ENCODE measurements at places on chromosomes 11 and 22. TPM values are rescaled to one million over a fixed set of nuclear protein-coding genes. Genes with fewer than 3 reads are reported as not detected.

- no peak for DNase-seq
- no peak overlapping the region for H3K4me3 ChIP-seq
- peaks cover 36% of the 10 kb centered on the region for H3K4me1 ChIP-seq
- no peaks in the 10 kb centered on the region for H3K27me3 ChIP-seq
- H3K36me3 ChIP-seq = no peaks in the 10 kb centered on the region
Observed at GRCh38 chr11:113447621-113448315, 27.4 kb downstream of the DRD2 start.

Gene TUBA8
- 1.1 TPM for total RNA-seq

Gene C11orf86
- not detected for total RNA-seq

DNA sequence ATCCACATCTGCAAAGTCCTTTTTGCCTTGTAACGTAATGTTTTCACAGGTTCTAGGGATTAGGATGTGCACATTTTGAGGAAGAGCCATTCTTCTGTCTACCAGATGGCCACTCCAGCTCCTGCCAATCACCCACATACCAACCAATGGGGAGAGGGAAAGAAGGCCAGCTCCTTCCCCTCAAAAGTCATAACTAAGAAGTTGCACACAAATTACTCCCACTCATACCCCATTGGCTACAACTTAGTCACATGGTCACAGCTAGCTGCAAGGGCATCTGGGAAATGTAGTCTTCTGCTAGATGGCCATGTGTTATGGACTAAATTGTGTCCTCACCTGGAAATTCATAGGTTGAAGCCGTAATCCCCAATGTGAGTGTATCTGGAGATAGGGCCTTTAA lies 15.4 kb upstream of the MYOD1 start:
- H3K4me1 ChIP-seq = no peaks in the 10 kb centered on the region
- no peaks in the 10 kb centered on the region for H3K27me3 ChIP-seq
- H3K4me3 ChIP-seq = no peak overlapping the region
- no peak overlapping the region for H3K27ac ChIP-seq
- H3K36me3 ChIP-seq = no peaks in the 10 kb centered on the region

DNA sequence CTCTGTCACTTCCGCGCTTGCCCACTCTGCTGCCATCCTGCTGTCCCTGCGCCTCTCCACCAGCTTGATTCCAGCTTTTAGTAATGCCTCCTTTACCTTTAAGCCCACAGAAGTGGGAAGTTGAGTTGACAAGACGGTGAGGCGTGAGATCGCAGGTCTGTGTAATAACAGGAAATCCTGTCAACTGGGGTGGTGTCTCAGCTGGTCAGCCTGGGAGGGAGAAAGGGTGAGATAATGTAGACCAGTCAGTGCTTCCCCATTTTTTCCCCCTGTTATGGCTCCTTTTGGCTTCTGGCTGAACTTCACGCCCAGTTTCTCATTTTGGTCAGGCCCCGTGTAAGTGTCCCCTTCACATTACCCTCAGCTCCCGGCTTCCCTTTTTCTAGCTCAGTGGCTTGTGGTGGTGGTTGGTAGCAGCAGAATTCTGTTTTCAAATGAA lies 98.9 kb downstream of the TRAF6 start:
- DNase-seq = no peak
- no peaks in the 10 kb centered on the region for H3K4me1 ChIP-seq
- no peaks in the 10 kb centered on the region for H3K27me3 ChIP-seq
- no peak overlapping the region for H3K4me3 ChIP-seq
- no peaks in the 10 kb centered on the region for H3K36me3 ChIP-seq

GRCh38 chr11:133742353-133742752 lies 103.0 kb downstream of the SPATA19 start:
- H3K27ac ChIP-seq = no peak overlapping the region
- H3K36me3 ChIP-seq = no peaks in the 10 kb centered on the region
- H3K27me3 ChIP-seq = no peaks in the 10 kb centered on the region
- H3K4me3 ChIP-seq = no peak overlapping the region

- peak overlapping the region; percentile 69 for H3K27ac ChIP-seq
- no peak overlapping the region for H3K4me3 ChIP-seq
- no peaks in the 10 kb centered on the region for H3K27me3 ChIP-seq
- no peak for DNase-seq
- no peaks in the 10 kb centered on the region for H3K4me1 ChIP-seq
- peaks cover 60% of the 10 kb centered on the region for H3K36me3 ChIP-seq
Observed at GRCh38 chr22:20568502-20569058, 61.2 kb downstream of the MED15 start.

- peaks cover 9% of the 10 kb centered on the region for H3K36me3 ChIP-seq
- peak overlapping the region; percentile 96 for H3K27ac ChIP-seq
- peak overlapping the region; percentile 80 for H3K4me3 ChIP-seq
- peaks cover 30% of the 10 kb centered on the region for H3K4me1 ChIP-seq
- no peak for DNase-seq
- no peaks in the 10 kb centered on the region for H3K27me3 ChIP-seq
Observed at GRCh38 chr11:6474413-6474792, 662 bp upstream of the TRIM3 start.

DNA sequence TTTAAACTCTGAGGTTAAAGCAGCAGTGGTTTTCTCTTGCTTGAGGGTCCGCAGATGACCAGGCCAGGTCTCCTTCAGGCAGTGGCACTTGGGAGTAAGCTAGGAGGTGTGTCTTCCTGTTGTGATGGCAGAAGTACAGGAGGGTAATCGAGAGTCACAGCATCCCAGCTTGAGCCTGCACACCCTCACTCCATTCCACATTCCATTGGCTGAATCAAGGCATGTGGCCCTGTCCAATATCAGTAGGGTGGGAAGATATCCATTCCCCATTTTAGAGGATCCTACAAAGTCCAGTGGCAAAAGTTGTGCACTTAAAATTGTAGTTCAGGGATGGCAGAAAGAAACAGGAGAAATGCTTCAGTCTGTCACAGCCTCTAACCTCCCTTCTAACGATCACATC lies 23.3 kb downstream of the OSBP2 start:
- no peaks in the 10 kb centered on the region for H3K4me1 ChIP-seq
- H3K27me3 ChIP-seq = no peaks in the 10 kb centered on the region
- H3K36me3 ChIP-seq = no peaks in the 10 kb centered on the region
- no peak for DNase-seq

GRCh38 chr22:45131749-45132148 lies 32.0 kb upstream of the NUP50 start:
- H3K27ac ChIP-seq = no peak overlapping the region
- H3K4me3 ChIP-seq = no peak overlapping the region
- DNase-seq = no peak
- no peaks in the 10 kb centered on the region for H3K4me1 ChIP-seq
- peaks cover 14% of the 10 kb centered on the region for H3K36me3 ChIP-seq
- no peaks in the 10 kb centered on the region for H3K27me3 ChIP-seq

Gene C22orf31
- total RNA-seq = not detected

DNA sequence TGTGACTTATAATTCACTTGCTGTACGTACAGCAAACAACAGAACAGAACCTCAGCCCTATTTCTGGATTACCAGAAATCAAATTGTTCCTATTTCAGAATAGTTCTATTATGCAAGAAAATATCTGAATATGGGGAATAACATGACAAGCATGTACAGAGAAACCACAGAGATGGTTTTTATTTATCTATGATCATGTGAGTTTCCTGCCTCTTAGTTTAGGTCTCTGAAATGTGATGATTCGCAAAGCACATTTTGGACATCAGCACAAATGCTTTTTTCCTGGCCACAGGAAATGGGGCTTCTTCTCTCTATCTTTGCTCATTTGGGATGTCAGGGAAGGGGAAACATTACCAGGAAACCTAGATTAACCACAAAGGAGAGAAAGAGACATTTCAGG lies 266.7 kb upstream of the CTSC start:
- no peaks in the 10 kb centered on the region for H3K4me1 ChIP-seq
- H3K36me3 ChIP-seq = no peaks in the 10 kb centered on the region
- H3K4me3 ChIP-seq = no peak overlapping the region

DNA sequence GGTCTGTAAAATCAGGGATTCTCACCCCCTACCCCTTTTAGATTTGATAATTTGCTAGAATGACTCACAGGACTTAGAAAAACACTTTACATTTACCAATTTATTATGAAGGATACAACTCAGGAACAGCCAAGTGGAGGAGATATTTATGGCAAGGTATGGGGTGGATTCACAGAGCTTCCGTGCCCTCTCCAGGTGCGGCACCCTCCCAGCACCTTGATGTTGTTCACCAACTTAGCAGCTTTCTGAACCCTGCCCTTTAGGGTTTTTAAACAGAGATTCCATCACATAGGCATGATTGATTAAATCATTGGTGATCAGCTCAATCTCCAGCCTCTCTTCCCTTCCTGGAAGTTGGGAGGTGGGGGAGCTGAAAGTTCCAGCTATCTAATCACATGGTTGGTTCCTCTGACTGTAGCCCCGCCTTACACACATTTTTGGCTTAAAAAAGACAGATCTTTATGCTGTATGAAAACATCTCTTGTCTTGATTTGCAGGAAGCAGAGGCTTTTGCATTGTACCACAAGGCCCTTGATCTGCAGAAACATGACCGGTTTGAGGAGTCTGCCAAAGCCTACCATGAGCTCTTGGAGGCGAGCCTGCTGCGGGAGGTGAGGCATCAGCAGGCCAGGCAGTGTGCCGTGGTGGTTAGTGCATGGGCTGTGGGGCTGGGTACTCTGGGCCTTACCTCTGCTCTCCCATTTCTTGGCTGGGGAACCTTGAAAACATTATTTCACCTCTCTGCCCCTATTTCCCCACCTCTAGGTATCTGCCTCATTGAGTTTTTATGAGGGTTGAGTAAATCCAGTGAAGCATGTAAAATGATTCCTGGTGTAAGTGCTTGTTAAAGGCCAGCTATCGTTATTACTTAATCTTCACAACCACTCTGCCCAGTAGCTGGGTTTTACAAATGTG lies 27.0 kb downstream of the CABIN1 start:
- no peak overlapping the region for H3K27ac ChIP-seq
- H3K27me3 ChIP-seq = no peaks in the 10 kb centered on the region
- DNase-seq = no peak
- H3K36me3 ChIP-seq = peaks cover 23% of the 10 kb centered on the region
- no peaks in the 10 kb centered on the region for H3K4me1 ChIP-seq

- H3K27ac ChIP-seq = no peak overlapping the region
- H3K4me1 ChIP-seq = peaks cover 4% of the 10 kb centered on the region
- DNase-seq = no peak
- H3K4me3 ChIP-seq = no peak overlapping the region
Observed at GRCh38 chr22:35761037-35761436, 43.4 kb downstream of the APOL5 start.

DNA sequence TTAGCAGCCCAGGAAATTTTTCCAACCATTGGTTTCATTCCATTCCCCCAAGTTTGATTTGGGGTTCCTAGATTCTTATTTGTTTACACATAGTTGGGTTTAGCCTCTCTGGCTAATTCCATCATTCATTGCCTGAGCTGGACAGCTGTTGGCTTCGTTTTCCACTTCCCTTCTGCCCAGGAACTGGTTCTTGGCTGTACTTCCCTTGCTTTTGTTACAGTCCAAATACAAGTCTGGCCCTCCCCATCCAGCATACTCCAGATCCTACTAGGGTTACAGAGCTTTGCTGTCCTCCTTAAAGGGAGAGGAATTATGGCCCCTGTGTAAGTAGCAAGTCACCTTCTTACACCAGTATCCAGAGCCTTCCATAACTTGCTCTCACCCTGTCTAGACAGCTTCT lies 356.3 kb downstream of the FAT3 start:
- H3K4me3 ChIP-seq = no peak overlapping the region
- DNase-seq = no peak
- no peaks in the 10 kb centered on the region for H3K27me3 ChIP-seq
- H3K36me3 ChIP-seq = no peaks in the 10 kb centered on the region

Gene SCGB2A2
- not detected for total RNA-seq

Gene MS4A7
- 51.0 TPM for total RNA-seq

Gene SCGB1D2
- total RNA-seq = not detected

DNA sequence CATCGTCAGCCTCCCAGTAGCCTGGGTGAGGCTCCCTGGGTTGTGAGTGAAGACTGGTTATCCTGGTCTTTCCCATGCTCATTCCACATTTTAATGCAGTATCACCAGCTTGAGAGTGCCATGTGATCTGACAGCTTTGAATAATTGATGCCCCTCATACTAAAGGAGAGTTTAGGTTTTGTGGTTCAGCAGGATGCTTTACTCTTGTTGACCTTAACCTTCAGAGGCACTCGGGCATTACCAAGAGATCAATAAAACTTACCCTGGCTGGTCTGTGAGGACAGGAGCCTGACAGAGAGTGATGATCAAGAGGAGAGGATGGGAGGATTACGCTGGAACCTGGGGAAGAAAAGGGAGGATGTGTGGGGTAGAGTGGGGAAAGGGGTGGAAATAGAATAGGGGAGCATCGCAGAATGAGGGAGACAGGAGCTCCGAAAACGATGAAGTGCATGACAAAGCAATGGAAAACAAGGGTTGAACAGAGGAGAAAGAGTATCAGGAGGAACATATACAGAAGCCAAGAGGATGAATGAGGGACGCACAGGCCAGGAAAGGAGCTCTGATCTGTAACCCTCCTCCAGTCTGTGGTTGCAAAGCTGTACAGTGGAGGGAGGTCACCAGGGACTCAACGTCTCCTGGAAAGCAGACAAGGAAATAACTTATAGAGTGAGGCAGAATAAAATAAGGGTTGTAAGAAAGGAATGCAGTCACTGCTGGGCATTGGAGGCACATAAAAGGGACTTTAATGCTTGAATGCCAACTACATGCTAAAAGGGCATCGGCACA lies 594.5 kb downstream of the NTM start:
- H3K4me1 ChIP-seq = no peaks in the 10 kb centered on the region
- no peak overlapping the region for H3K27ac ChIP-seq
- no peak overlapping the region for H3K4me3 ChIP-seq
- H3K36me3 ChIP-seq = no peaks in the 10 kb centered on the region
- H3K27me3 ChIP-seq = no peaks in the 10 kb centered on the region

DNA sequence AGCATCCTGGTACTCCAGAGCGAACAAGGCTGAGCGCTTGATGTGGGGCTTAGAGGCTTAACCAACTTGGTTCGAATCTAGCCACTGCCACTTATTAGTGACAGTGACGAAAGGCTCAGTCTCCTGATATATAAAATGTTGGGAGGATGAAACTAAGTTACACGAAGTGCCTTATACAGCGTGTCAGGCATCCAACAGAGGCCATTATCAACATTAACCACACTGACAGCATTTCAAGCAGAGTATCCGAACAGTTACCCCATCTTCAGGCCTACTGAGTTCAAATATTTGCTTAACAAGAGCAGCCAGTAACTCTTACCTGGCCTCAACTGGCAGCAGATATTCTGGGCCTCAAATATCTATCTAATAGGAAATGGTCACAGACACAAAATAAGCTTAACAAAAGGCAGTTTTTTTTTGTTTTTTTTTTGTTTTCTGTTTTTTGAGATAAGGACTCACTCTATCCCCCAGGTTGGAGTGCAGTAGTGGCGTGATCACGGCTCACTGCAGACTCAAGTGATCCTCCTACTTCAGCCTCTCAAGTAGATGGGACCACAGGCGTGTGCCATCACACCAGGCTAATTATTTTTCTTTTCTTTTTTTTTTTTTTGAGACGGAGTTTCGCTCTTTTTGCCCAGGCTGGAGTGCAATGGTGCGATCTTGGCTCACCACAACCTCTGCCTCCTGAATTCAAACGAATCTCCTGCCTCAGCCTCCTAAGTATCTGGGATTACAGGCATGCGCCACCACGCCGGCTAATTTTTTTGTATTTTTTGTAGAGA lies 2.9 kb downstream of the SERPIND1 start:
- H3K27me3 ChIP-seq = no peaks in the 10 kb centered on the region
- H3K4me1 ChIP-seq = no peaks in the 10 kb centered on the region
- no peak overlapping the region for H3K27ac ChIP-seq
- no peak overlapping the region for H3K4me3 ChIP-seq

GRCh38 chr11:64844330-64845128 lies at the start of gene CDC42BPG:
TSS of gene CDC42BPG (minus strand) at chr11:64844653. CDS start at chr11:64844569, 84 bp downstream.
- H3K4me1 ChIP-seq = peaks cover 17% of the 10 kb centered on the region
- H3K4me3 ChIP-seq = peak within 1 kb of the TSS; percentile 33
- peak within 1 kb of the TSS; percentile 40 for H3K27ac ChIP-seq
- H3K27me3 ChIP-seq = peaks cover 10% of the 10 kb centered on the region

GRCh38 chr11:9176550-9176949 lies 85.2 kb upstream of the SCUBE2 start:
- no peak overlapping the region for H3K4me3 ChIP-seq
- H3K27me3 ChIP-seq = no peaks in the 10 kb centered on the region
- peaks cover 4% of the 10 kb centered on the region for H3K36me3 ChIP-seq
- DNase-seq = no peak
- no peak overlapping the region for H3K27ac ChIP-seq
- peaks cover 11% of the 10 kb centered on the region for H3K4me1 ChIP-seq
